Renal cortical epithelial cell (primary cell): ENCODE measurements at places on chromosomes 7 and 10. TPM values are rescaled to one million over a fixed set of nuclear protein-coding genes. Genes with fewer than 3 reads are reported as not detected.
A peak's percentile ranks its signal among the peaks of the same experiment; 100 is the strongest.

GRCh38 chr10:107417446-107417845, 252.9 kb upstream of the SORCS1 start:
- no peak for DNase-seq

DNA sequence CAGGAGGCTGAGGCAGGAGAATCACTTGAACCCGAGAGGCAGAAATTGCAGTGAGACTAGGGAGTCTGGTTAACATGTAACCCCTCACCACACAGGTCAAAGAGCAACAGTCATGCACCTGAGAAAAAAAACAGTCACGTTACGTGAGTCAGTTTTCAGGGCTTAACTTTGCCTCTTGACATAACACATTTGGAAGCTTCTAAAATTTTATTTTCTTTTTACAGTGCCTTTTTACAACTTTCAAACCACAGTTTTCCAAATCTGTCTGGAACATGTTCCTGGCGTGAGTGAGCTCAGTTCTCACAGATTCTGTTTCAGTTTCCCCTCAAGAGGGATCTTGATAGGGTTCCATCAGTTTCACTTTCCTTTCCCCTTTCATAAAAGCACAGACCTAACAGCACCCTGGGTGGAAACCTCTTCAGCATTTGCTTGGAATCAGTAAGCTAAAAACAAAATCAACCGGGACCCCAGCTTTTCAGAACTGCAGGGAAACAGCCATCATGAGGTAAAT, 4.4 kb downstream of the IFIT3 start:
- peak; percentile 79 for DNase-seq

Gene SRRM3
- total RNA-seq = 0.30 TPM in 1 of 2 replicates, not detected in the other

GRCh38 chr10:68565658-68566057, 5.5 kb downstream of the TET1 start:
- DNase-seq = no peak

GRCh38 chr10:15084502-15084922, 4.1 kb downstream of the ACBD7 start:
- DNase-seq = peak; percentile 99

DNA sequence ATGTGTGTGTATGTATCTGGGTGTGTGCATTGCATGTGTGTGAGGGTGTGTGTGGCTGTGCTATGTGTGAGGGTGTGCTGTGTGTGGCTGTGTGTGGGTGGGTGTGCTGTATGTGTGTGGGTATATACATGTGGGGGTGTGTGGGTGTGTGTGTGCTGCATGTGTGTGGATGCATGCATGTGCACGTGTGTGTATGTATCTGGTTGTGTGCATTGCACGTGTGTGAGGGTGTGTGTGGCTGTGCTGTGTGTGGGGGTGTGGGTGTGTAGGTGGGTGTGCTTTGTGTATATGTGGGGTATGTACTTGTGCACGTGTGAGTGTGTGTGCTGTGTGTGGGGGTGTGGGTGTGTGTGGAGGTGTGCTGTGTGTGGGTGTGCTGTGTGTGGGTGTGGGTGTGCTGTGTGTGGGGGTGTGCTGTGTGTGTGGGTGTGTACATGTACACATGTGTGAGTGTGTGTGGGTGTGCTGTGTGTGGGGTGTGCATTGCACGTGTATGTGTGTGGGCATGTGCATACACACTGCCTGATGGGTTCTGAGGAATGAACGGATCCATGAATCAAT, 579.8 kb downstream of the PTPRN2 start:
- no peak for DNase-seq

Gene TAS2R5
- total RNA-seq = 0.69 and 1.8 TPM in 2 replicates

DNA sequence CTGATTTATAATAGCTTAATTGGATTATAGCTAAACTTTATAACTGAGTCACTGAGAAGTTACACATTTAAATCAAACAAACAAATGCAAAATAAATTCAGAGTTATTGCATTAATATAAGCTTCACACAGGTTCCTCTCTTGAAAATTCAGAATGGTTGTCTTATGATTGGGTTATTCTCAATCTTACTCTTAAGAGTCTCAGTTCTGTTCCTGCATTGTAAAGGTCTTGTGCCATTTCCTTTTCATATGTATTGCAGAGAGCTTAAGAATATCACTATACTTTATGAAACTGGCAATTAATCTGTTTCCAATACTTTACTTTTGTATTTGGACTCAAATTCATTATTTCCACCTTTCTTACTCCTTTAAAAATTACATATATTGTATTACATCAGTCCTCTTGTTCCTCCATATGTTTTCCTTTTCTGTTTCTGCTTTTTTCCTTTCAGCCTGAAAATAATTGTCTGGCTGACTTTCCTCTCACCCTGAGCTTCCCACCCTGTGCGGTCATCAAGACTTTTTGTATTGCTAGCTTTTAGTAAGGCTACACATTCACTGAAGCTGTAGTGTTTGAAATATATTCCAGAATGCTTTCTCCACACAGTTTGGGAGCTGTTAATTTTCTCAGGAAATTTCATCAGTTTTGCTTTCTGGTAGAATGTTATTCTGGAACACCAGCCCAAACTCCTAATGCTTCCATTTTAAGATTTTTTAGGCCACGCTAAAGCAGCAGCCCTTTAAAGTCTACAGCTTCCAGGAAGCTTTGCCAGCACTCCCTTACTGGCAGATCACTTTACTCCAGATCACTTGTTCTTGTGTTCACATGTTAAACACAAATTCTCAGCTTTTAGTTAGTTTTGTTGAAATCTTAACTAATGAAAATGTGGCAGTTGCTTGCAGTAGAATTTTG, 139.4 kb downstream of the KCND2 start:
- no peak for DNase-seq

Gene GRM8
- 0.70 TPM in 1 of 2 replicates, not detected in the other for total RNA-seq

GRCh38 chr7:105047932-105048331, 33.9 kb downstream of the KMT2E start:
- no peak for DNase-seq
